NCI-H69 (cell line): ENCODE measurements at places on chromosomes 2 and 18.

DNA sequence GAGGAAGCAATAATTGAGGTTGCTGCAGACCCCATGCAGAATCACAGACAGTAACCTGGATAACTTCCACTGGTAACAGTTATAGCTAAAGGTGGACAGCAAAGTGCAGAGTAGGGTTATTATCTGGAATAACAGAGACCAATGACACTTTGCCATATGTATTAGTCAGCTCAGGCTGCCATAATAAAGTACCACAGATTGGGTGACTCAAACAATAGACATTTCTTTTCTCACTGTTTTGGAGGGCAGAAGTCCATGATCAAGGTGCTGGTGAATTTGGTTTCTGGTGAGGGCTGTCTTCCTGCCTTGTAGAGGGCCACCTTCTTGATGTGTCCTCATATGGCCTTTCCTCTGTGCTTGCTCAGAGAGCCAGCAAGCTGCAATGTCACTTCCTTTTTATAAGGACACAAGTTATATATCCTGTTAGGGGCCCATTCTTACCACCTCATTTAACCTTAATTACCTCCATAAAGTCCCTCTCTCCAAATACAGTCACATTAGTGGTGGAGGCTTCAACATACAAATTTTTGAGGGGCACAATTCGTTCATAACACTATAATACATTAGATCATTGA lies 191.0 kb upstream of the LRP1B start:
- DNase-seq = no peak

DNA sequence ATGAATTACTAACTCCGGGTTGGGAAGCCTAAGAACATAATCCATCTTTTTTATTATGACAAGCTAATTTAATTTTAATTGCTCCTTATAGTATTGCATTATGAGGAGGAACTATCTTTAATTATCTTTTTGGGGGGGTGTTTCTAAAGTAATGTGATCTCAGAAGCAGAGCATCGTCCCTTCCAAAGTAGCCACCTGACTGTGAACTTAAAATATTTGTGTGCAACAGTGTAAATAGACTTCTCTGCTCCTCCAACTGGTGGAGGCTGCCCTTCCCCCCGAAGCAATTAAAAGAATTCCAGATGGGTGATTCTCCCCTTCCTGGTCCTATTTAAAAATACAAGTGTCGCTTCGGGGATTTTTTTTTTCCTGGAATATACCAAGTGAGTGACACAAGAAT lies 55.7 kb downstream of the TCF7L1 start:
- DNase-seq = peak; percentile 65

DNA sequence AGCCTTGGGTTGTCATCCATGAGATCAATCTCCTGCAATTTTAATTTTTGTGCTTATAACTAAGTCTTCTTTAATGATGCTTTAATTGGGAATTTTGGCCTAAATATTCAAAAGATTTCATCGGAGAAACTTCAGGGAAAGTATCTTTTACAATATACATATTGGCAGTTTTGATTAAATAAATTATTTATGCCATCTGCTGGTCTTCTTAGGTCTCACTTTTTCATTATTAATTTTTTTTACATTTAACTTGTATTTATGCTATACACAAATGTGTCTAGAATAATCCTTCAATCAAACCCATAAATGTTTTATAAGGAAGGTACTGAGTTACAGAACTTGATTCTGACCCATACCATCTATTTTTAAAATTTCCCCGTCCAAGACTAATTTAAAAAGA lies 95.1 kb upstream of the XPO1 start:
- no peak for DNase-seq

GRCh38 chr18:45981821-45982220 lies 14.7 kb upstream of the EPG5 start:
- DNase-seq = no peak

DNA sequence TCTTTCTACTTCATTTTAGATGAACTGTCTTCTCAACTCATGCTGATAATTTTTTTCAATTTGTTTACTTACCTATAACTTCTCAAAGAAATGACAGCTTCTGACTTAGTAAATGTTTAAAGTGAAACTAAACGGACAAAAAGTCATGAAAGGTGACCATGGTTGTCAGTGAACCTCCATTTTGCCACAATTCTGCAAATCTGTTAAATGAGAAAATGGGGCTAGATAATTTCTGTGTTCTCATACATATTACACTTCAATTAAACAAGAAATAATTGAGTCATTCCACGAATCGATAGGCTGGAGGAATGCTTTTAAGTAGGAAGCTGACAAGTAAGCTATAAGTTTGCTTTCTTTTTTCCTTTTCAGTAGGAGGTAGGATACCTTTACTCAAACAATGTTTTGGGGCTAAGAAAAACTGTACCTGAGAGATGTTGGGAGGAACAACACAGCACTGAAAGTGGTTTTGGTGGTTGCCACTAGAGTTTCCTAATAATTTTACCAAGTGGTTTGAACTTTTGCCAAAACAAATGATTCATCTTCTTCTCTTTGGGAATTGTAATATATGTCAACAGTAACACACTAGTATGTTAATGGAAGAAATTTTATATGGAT lies 17.1 kb downstream of the DYNAP start:
- DNase-seq = peak; percentile 47

DNA sequence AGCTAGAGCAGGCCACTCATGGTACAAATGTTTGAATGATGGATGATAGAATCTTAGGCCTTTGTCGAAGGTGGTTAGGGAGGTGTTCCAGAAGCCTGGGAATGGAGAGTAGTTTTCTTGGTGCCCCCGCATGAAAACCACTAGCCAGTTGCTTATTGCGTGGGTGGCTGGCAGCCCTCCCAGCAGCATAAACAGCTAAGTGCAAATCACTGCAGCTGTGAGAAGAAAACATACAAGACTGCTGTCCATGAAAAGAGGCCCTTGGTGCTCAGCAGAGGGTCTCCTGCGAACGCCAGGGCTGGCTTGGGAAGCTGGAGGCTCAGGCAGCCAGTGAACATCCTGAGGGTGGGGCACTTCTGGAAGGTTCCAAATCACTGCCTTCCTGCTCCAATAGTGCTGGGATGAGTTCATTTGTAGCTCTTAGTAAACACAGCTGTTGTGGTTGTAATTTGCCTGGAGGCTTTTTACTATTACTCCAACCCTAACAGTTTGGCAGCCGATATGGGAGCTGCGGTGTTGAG lies 118.8 kb downstream of the MGAT5 start:
- DNase-seq = peak; percentile 84

GRCh38 chr18:35776473-35776872 lies 194.9 kb downstream of the GALNT1 start:
- DNase-seq = no peak

GRCh38 chr18:61546590-61546989 lies 213.4 kb downstream of the CDH20 start:
- DNase-seq = no peak

GRCh38 chr18:74861154-74861553 lies 263.5 kb downstream of the ZNF407 start:
- no peak for DNase-seq

- DNase-seq = no peak
These were observed 109.1 kb downstream of the RTP5 start for GRCh38 chr2:241978670-241979069.

- DNase-seq = peak; percentile 73
These were observed 3.6 kb downstream of the ITM2C start for GRCh38 chr2:230868161-230868946.

DNA sequence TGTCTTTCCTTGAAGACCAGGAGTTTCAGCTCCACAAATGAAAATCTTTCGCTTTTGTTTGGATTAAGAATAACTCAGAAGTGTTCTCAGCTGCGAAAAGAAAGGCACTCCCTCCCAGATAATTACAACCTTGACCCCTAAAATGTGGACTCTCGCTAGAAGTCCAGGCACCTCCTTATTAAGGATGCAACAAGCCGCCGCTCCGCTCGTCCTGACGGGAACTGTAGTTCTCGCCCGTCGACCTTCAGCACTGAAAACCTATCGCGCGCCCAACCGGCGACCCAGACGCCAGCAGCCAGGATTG lies 559 bp downstream of the IMMT start:
- DNase-seq = no peak

- DNase-seq = peak; percentile 87
These were observed 721 bp upstream of the EHD3 start for GRCh38 chr2:31233231-31233630.

DNA sequence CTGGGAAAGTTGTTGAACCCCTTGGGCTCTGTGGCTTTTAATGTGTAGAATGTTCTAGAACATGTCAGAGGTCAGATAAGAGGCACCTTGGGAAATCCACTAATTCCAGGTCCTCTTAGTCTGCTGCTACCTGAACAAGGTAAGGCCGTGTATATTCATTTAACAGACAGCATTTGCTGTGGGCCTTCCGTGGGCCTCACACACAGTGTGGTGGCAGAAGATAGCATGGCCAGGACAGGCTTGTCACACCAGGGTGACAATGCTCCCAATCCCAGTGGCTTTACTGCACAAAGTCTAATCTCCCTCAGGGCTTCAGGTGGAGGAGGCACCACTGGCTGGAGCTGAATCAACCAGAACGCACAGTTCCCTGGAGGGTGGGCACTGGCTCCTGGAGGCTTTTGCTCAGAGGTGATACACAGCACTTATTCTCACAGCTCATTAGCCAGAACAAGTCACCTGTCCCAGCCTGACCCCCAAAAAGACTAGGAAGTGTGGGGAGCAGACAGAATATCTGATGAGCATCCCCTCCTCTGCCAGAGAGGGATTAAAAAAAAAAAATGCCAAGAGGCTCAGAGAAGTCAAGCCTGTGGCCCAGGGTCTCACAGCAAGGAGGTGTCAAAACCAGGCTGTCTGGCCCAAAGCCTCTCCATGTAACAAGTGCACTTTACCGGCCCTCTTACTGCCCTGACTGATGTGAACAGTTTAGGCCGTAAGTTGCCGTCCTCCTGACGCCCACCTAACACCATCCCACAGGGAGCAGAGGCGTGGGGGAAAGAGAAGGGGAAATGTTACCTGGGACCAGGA lies 216.9 kb upstream of the RAB6C start:
- no peak for DNase-seq

DNA sequence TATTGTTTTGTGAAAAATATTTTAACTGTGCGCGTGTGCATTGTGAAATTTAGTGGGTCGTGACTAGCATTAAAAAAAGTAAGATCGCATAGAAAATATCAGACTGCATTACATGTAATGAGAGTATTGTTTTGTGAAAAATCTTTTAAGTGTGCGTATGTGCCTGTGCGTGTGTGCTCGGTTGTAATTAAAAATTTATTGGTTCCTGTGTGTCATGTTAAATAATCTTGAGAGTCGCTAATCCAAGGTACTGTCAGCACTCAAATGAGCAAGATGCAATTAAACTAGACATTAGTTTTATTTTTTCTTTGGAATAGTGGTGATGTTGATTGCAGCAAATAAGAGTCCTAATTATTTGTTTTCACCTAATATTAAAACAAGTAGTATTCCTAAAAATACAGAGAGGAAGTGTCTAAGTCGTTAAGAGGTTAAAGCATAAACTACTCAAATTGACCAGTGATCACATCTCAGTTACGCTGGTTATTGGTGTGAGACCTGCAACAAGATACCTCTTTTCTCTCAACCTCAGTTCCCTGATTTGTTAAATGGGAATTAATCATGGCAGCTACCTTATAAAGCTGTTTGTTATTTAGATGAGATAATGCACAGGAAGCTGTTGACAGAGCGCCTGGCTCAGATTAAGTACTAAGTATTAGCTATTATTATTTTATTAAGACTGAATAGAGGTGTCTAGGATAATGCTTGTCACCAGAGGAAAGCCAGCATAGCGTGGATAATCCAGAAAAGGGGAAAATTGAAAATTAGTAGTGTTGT lies 1.9 kb downstream of the ZDBF2 start:
- peak; percentile 37 for DNase-seq

- DNase-seq = no peak
These were observed 472.0 kb downstream of the DCDC2C start for GRCh38 chr2:4175343-4175742.
